Epithelial cell of alveolus of lung (primary cell): ENCODE measurements at places on chromosomes 4 and X. TPM values are rescaled to one million over a fixed set of nuclear protein-coding genes. Genes with fewer than 3 reads are reported as not detected.

The COX7B2 gene
- not detected in 2 replicates for total RNA-seq

The XK gene
- 0.16 and 0.65 TPM in 2 replicates for total RNA-seq

The SPATA18 gene
- 5.9 and 6.9 TPM in 2 replicates for total RNA-seq

The SPP1 gene
- total RNA-seq, result 0.78 TPM in 1 of 2 replicates, not detected in the other

The TRAM1L1 gene
- total RNA-seq, result 4.1 and 5.2 TPM in 2 replicates

The VCX3B gene
- not detected in 2 replicates for total RNA-seq

The RHOXF2B gene
- total RNA-seq, result not detected in 2 replicates

The FGG gene
- total RNA-seq, result 0.26 and 0.88 TPM in 2 replicates
